ENCODE measurements at places on chromosomes 11 and 22.

- H3K4me1 ChIP-seq = peaks cover 64% of the 10 kb centered on the region
- DNase-seq = no peak
- H3K36me3 ChIP-seq = peaks cover 13% of the 10 kb centered on the region
- H3K4me3 ChIP-seq = peak overlapping the region; percentile 71
- no peaks in the 10 kb centered on the region for H3K27me3 ChIP-seq
These were observed 6.4 kb upstream of the IFITM3 start for GRCh38 chr11:326842-327580.

DNA sequence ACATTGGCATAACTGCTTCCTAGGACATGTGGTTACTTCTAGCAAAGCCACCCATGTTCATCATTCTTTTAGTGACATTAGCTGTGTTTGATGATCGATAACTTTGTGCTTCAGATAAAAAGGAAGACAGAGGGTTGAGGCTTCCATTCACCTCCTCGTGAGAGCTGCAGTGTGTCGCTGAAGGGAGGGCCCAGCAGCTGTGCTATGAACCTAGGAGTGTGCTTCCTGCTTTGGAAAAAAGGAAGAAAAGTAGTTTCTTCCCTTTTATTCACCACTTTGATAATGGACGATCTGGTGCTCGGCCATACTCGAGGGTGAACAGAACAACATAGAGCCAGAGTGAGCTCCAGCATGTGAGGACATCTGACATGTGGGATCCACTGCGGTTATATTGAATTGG is 6.1 kb upstream of the RFPL2 start:
- DNase-seq = no peak
- H3K4me1 ChIP-seq = peaks cover 2% of the 10 kb centered on the region
- peaks cover 6% of the 10 kb centered on the region for H3K27me3 ChIP-seq
- no peak overlapping the region for H3K4me3 ChIP-seq
- no peaks in the 10 kb centered on the region for H3K36me3 ChIP-seq

GRCh38 chr11:61331651-61332050 is 1.3 kb downstream of the DDB1 start:
- peak overlapping the region; percentile 94 for H3K4me3 ChIP-seq
- no peaks in the 10 kb centered on the region for H3K27me3 ChIP-seq
- peaks cover 48% of the 10 kb centered on the region for H3K36me3 ChIP-seq
- peaks cover 59% of the 10 kb centered on the region for H3K4me1 ChIP-seq

DNA sequence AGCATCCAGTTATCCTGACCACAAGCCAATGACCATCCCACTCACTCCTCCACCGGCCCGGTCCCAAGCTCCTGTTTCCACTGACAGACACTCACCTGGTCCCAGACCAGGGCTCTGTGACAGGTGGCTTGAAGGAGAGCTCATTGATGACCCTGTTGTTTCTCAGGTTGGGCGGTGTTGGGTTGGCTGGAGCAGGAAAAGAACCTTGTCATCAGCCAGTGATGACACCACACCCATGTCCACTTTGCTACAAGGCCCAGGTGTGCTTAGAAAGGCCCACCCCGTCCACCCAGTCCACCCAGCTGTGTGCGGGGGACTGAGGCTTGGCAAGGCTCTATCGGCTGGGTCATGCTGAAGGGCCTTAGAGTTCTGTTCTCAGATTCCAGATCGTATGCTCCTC is 42.9 kb downstream of the GAB4 start:
- peaks cover 3% of the 10 kb centered on the region for H3K4me1 ChIP-seq
- H3K27me3 ChIP-seq = no peaks in the 10 kb centered on the region
- no peak overlapping the region for H3K4me3 ChIP-seq
- H3K36me3 ChIP-seq = no peaks in the 10 kb centered on the region

DNA sequence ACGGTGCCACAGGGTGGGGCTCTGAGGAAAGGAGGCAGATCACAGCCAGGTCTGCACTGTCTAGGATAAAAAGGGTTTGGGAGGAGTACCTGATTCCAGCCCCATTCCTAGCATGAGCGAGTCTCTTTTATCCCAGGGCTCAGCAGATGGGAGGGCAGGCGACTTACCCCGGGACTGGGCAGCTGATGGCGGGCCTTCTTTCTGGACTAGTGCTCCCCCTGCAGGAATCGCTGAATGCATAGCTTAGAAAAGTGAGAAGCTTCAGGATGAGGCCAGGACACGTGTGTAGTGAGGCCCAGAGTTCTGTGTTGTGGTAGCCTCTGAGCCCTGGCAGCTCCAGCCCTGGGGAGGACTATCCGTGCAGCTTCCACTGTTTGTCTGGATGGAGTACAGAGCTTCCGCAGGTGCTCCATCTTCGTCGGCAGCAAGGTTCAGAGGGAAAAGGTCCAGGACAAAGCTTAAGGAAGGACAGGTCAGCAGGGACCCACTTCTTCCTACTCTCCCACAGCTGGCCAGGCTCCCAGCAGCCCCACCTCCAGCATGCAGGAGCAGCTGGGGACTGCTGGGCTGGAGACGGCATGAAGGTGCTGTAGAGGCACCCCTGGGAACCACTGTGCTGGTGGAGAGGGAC is 30.4 kb downstream of the COMMD9 start:
- H3K36me3 ChIP-seq = no peaks in the 10 kb centered on the region
- DNase-seq = no peak
- H3K4me3 ChIP-seq = no peak overlapping the region
- H3K27me3 ChIP-seq = peaks cover 8% of the 10 kb centered on the region
- H3K4me1 ChIP-seq = no peaks in the 10 kb centered on the region

Measured in activated T-helper 2 cell treated with anti-CD3 and anti-CD28 coated beads, Interferon-gamma antibody, Interleukin-2, Interleukin-4, amounts not matched to agents 10 μg/mL and 5 μg/mL and 100 μg/mL, durations not matched to agents 14 hours and 24 hours and 36 hours (primary cell).